ENCODE measurements at places on chromosomes 16 and 17.
A peak's percentile ranks its signal among the peaks of the same experiment; 100 is the strongest.

DNA sequence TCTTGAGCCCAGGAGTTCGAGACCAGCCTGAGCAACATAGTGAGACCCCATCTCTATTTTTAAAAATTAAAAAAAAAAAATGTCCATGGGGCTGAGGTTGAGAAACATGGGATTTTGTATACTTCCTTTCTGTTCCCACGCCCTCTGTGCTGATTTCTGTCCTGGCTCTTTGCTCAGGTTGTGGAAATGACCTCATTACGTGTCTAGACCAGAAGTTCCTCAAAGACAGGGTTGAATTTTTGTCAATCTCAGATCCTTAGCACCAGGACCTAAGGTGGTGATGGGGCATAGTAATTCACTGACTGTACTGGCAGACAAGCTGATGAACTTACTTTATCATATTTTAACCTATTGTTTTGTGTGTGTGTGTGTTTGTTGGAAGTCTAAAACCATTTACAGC lies 11.2 kb upstream of the HNF1B start:
- DNase-seq = no peak

- DNase-seq = no peak
Measured at GRCh38 chr16:85491798-85492294, 121.3 kb upstream of the GSE1 start.

DNA sequence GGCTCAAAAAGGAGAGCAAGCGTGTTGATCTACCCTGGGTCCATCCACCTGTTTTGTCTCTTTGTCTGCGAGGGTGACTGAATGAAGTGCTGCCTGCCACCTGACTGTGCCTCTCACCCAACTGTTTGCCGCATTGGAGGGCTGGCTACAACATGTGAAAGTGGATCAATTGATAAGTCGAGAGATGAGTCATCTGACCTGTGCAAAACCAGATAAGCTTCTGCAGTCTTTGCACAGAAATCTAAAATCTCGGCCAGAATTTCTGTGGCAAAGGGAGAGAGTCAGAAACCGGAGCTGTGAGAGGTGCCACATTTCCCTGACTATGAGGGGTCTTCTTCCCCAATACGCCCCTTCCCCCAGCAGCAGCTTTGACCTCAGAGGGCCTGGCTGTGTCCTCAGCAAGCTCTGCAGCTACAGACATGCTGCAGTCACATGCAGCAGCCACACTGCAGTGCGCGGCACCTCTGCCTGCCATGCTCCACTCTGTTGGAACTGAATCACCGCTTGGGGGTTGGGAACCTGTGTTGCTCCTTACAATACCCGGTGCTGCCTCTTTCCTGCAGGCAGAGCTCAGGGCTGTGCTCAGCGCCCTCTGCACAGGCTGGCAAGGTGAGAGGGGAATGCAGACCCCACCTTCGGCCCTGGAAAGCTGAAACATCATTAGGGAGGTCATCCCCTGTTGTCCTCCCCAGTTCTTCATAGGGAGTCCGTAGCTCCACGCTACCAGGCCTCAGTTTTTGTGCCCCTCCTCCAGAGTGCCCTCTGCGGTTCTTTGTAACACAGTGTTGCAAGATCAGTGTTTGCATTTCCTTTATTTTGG lies 16.2 kb upstream of the HAS3 start:
- DNase-seq = no peak

DNA sequence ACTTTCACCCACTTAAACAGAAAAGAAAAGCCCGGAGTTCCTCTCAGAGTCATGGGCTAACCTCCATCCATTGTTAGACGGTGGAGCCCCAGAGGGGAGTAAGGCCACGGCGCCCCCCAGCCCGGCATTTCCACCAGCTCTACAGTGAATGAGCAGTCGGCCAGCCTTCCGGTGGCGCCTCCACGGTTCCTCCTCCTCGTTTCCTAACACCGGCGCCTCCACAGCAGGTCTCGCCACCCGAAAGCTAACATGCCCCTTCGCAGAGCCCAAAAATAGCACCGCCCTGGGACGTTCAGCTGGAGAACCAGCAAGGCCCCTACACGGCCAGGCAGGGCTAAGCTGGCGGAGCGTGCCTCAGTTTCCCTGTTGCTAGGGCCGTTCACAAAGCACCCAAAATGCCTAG lies 858 bp downstream of the MMD start:
- DNase-seq = peak; percentile 8

DNA sequence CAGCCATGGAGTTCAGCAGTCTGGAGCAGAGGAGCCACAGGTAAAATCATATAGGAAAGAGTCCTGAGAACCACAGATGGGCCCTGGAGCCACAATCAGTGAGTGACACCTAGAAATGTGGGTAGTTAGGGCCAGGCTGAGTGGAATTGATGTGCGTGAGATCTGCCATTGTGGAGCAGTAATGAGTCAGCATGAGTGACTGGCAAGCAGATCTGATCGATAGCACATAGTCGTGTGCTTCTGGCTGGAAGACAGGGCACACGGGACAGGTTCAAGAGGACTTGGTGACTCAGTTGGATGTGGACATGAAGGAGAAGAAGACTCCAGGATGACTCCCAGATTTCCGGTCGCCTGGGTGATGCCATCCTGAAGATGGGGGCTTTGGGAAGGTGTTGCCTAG lies 12.3 kb downstream of the ADORA2B start:
- DNase-seq = no peak

GRCh38 chr17:55845385-55845784 lies 94.5 kb downstream of the PCTP start:
- DNase-seq = no peak

DNA sequence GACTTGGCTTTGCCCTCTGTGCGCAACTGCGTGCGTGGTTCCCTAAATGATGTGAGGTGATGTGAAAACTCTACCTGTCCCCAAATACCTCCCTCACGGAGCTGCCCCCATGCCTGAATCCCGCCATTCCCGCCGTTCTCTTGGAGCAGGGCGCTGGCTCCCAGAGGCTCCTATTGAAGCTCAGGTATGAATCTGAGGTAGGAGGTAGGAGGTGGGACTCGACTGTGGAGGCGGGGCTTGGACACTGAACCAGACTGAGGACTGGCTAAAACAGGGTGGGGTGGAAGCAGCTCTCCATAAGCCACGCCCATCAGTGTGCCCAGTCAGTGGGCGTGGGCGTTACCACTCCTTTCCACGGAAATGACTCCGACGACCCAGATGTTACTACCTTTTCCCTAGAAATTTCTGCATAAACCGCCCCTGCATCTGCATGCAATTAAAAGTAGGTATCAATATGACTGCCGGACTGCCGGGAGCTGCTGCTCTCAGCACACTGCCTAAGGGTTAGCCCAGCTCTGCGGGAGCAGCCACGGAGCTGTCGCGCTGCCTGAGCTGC lies 41.0 kb downstream of the FOXL1 start:
- DNase-seq = no peak

DNA sequence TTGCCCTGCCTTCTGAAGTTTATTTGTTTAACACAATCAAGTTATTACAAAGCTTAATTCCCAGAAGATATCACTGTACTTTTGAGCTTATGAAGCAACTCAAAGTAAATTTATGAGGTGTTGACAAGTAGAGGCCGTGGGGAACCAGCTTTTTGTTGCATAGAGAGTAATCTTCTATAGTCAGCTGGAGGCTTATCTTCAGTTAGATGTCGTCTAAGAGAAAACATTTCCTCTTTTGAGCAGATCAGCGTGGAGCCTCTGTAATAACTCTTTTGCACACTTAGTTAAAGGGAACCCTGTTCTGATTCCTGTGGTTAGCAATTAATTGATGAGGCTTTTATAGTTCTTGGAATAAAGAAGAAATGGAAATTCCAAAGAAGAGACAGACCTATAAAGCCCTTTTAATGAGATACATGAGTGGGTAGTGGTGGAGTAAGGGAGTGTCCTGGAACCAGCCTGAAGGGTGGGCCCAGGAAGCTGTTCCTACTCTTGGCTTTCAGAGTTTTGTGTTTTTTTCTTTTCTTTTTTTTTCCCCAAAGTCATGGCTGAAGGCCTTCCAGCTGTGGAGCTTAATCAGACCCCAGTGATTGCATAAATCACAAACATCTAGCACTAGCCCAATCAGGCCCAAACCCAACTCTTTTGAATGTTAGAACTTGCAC lies 28.9 kb upstream of the MAP3K14 start:
- no peak for DNase-seq

DNA sequence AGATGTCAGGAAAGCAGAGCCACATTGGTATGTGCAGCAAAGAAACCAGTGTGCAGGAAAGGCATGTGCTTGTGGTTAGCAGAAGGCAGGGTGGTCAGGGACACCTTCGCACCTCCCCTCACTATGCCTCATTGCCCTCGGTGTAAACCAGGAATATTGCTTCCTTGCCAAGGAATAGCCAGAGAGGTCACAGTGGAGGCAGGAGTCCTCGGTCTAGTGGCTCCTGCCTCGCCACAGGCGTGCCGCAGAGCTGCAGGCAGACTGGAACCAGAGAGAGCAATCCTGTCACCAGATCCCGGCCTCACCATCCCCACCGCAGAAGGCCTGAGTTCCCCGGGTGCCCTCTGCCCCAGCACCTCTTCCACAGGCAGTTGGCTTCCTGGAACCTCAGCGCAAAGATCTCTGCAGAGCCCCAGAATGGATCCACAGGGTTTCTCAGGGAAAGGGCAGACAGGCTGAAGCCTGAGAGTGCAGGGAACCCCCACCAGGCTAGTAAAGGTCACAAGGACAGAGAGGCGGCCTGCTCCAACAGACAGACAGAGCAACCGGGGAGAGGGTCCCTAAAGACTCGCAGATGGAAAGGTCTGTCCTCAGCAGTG lies 21.6 kb downstream of the CCDC182 start:
- DNase-seq = no peak

GRCh38 chr16:72109966-72110530 lies 16.4 kb downstream of the DHX38 start:
- DNase-seq = no peak

DNA sequence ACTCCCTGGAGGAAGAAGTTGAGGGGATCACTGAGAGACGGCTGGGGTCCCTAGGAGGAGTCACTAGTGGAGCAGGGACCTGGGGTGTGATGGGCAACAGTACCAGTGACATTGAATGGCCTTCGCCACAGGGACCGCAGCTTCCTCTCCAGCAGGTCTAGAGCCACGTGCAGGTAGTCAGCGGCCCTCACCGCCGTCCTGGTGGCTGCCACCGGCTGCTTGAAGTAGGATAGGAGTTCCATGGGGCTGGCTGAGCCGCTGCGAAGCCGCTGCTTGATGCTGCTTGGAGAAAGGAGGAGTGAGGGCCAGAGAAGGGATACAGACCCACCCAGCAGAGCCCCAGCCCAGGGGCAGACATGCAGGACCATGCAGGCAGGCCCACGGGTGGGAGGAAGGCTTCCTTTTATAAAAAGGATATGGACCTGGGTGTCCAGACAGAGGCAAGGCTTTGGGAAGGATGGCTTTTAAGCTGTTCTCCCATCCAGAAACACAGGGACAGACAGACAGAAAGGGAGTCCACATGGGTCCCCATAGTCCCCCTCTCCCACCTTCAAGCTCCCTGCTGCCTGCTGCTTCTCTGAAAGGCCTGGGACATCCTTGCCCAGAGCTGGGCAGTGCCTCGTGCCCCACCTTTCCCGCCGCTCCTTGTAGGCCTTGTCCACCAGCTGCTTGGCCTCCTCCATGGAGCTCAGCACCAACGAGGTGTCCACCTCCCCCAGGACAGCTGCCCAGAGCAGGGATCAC lies 827 bp downstream of the MPO start:
- DNase-seq = no peak

GRCh38 chr16:27687605-27688004 lies 137.7 kb downstream of the KATNIP start:
- DNase-seq = no peak

DNA sequence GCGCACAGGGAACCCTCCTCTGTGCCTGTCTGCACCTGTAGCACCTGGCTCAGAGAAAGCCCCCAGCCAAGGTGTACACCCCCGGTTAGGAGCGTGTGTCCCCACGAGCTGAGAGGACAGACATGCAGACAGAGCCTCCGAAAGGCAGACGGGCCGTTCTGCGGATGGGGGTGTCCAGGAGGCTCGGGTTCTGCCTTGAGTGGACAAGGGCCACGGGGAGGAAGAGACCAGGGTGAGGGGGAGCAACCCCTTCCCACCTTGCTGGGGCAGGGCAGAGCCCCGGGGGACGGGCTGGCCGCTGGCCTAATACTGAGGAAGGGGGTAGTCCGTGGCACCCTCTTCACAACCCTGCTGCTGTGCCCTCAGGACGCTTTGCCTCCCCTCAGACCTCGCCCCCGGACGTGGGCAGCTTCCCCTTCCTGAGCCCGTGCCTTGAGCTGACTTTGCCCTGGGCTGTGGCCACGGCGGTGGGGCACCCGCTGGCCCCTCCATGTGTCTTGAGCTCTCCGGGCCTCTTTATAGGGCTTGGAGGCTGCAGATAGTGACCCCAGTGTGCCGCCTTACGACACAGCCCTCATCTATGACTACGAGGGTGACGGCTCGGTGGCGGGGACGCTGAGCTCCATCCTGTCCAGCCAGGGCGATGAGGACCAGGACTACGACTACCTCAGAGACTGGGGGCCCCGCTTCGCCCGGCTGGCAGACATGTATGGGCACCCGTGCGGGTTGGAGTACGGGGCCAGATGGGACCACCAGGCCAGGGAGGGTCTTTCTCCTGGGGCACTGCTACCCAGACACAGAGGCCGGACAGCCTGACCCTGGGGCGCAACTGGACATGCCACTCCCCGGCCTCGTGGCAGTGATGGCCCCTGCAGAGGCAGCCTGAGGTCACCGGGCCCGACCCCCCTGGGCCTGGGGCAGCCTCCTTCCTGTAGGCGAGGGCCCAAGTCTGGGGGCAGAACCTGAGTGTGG lies 5.7 kb downstream of the SLC22A31 start:
- DNase-seq = no peak

GRCh38 chr16:68936736-68937631 lies 93.7 kb downstream of the TANGO6 start:
- DNase-seq = no peak

DNA sequence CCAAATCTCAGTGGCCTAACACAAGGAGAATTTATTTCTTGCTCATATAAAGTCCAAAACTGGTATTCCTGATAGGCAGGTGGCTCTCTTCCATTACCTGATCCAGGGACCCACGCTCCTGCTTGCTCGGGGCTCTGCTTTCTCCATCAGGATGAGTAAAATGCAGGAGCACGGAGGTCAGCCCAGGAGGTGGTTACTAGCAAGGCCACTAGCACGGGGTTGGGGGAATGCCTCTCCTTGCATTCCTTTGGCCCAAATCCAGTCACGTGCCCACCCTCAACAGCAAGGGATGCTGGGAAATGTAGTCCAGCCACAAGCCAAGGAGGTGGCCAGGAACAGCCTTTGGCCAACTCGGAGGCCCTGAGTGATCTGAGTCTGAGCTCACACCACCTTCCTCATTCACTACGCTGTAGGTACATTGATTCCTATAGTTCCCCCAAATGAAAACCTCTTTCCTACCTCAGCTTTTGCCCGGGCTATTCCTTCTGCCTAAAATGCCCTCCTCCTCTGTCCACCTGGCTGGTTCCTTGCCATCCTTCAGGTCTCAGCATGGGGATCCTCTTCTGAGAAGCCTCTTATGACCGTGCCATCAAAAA lies 38.3 kb upstream of the HAPSTR1 start:
- DNase-seq = no peak

GRCh38 chr17:40597156-40597555 lies 31.9 kb upstream of the CCR7 start:
- DNase-seq = no peak

GRCh38 chr16:68973611-68974120 lies 130.3 kb downstream of the TANGO6 start:
- no peak for DNase-seq

- no peak for DNase-seq
Measured at GRCh38 chr17:48970224-48970623, 1.8 kb upstream of the GIP start.

- DNase-seq = no peak
Measured at GRCh38 chr16:15575293-15576049, 67.5 kb downstream of the MARF1 start.
